ENCODE measurements at places on chromosomes 1 and 21.

GRCh38 chr1:71465093-71465492 is 384.3 kb upstream of the ZRANB2 start:
- DNase-seq, result no peak

DNA sequence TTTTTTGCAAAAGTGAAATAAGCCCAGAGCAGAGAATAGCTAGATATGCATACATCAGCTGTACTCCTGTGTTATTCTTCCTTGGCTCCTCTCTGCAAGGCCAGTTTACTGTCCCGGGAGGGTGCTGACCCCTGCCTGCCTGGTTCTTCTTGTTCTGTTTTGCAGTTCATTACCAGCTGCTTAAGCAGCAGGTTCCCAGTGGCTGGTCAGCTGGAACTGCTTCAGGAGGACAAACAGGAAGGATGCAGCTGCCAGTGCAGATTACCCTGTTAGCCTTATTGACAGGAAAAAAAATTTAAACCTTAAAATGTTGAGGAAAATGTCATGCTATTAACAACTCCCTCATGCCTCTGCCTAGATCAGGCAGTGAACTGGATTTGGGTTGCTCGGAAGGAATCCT is 16.0 kb upstream of the LRIG2 start:
- DNase-seq, result no peak

DNA sequence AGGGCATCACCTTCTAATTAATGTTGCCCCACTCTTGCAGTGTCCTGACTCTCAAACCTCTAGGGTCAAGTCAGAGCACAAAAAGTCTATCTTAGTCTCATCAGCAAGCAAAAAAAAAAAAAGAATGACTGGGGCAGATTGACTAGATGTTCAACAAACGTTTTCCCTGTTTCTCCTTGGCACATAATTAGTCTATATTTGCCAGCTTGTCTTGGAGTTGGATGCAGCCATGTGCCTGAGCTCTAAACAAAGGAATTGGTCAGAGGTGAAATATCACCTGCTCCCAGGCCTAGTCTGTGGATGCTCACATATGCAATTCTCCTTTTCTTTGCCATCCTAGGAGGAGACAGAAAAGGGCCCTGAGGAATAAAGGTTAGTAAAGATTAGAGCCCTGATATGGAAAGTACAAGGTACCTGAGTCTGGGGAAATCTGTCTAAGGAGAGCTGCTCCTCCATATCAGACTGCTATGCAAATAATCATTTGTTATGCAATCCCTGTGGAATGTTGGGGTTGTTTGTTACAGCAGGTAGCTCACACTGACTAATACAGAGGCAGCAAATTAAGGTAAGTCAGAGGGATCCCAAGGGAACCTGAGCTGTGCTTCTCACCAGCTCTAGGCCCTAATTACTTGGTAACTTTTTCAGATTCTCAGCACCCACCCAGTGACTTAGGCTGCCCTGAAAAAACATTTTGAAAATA is 130.8 kb downstream of the BRINP2 start:
- no peak for DNase-seq

GRCh38 chr1:33819913-33820311 is 44.0 kb upstream of the HMGB4 start:
- DNase-seq, result no peak

DNA sequence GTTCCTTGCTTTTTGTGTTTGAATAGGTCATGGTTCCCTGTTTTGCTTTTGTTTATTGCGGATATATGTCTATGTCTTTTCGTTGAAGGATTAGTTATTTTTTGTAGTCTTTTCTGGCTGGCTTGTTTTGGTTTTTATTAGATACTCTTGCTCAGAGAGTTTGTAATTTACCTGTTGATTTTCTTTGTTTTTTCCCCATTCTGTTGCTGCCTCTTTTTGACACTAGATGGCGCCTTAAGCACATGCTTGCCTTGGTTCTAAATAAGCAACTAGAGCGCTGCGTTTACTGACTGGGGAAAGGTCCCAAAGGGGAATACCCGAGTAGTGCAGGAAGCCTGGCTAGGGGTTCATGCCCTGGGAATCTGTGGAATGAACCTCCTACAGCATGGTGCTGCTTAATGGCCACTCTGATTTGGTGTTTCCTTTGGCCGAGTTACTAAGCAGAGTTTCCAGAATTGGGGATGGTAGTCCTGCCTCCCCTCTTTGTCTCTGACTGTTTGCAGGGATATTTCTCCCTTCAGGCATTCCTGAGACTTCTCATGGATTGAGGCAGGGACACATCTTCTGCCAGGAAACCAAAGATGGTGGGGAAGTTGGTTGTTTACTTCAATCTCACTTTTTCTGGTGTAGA is 143.2 kb downstream of the PTPRU start:
- DNase-seq, result no peak

GRCh38 chr1:200673952-200674823 is 4.5 kb upstream of the DDX59 start:
- no peak for DNase-seq

DNA sequence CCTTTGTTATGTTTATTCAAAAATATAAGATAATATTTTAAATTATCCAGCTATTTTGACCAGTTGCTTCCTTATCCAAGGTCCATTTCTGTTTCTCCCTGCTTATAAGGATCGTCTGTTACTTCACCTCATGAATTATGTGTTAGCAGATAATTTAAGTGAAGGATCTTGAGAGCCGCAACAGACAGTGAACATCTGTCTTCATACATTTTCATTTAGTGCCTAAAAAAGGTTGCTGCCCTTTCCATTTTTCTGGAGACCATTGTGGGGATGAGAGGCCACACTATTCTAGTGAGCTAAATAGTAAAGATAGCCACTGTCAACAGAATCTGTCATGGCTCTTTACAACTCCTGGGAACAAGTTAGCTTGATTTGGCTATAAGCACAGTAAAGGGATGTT is 154.0 kb downstream of the CLEC20A start:
- no peak for DNase-seq

GRCh38 chr1:32549616-32550015 is 10.4 kb downstream of the ZBTB8A start:
- DNase-seq, result no peak

DNA sequence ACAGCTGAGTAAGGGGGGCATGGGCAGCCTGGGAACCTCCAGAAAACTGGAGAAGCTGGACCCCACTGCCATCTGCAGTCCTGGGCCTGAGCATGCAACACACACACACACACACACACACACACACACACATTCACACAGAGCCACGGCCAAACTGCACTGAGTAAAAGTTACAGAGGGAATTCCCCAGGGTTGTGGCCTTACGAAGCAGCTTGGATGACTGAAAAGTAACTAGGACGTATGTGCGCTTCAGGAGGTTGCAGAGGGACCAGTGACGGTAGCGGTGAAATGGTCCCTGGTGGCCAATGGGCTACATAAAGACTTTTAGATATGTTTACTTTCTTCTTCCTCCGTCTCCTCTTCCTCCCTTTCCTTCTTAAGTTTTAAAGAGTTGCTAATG is 232.5 kb upstream of the TMEM51 start:
- DNase-seq, result no peak

DNA sequence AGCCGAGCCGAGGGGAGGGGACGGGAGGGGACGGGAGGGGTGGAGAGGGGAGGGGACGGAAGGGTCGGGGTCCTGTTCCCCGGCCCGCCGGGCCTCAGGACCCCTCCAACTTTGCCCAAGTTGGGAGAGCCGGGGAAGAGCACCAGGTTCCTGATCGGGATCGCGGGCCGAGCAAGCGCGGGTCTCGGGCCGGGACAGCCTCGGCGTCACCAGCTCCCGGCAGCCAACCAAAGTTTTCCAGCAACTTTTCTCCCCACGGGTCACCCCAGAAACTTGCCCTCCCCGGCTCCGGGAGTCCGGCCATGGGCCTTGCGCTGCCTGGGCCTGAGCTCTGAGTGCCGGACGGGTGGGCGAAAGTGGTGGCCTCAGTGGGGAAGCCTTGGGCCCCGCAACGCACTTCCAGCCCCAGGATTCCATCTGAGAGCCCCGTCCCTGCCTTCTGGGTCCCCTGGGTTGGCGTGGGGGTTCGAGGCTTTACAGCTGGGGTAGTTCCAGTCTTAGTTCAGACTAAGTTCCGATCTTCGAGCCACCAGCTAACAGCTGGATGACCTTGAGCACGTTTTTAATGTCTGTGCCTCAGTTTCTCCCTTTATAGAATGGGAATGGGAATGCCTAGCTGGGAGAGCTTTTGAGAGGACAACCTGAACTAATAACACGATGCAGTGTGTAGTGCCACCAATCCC is 458 bp downstream of the ZC3H12A start:
- no peak for DNase-seq

- DNase-seq, result no peak
Measured at GRCh38 chr1:52556641-52557360, 3.9 kb upstream of the TUT4 start.

- DNase-seq, result no peak
Measured at GRCh38 chr1:41855713-41856112, 63.0 kb downstream of the HIVEP3 start.

DNA sequence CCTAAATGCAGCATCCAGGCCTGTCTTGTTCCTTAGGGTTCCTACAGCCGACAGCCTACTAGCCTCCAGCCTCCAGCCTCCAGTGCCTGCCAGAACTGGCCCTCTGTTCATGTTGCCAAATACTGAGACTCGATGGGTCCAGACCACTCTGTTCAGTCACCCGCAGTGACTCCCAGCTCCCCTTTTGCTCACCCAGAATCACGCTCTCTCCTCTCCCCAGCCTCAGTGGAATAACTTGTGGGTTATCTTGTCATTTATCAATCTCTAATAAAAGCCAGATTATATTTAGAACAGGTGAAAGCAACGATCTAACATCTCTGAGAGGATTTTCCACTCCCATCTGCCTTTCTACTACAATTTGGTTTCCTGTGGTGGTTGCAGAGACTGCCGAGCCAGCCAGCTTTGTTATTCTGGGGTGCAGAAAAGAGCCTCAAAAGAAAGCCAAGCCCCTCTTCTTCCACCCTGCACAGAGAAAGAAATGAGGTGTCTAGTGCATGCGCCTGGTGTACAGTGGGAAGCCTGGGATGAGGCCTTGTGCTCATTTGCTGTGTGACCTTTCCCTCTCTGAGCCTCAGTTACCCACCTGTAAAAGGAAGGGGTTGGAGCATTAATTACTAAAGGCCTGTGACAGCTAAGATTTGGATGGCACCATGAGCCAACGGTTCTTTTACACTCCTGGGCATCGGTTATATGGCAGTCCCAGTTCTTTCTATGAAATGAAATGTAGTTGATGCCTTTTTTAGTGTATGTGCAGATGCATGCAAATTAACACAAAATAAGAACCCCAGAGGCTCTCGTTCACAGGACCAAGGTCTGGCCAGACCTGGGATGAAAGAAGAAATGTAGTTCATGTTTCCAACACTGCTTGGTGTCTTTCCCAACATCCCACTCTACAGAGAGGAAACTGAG is 42.9 kb upstream of the ID3 start:
- DNase-seq, result no peak

DNA sequence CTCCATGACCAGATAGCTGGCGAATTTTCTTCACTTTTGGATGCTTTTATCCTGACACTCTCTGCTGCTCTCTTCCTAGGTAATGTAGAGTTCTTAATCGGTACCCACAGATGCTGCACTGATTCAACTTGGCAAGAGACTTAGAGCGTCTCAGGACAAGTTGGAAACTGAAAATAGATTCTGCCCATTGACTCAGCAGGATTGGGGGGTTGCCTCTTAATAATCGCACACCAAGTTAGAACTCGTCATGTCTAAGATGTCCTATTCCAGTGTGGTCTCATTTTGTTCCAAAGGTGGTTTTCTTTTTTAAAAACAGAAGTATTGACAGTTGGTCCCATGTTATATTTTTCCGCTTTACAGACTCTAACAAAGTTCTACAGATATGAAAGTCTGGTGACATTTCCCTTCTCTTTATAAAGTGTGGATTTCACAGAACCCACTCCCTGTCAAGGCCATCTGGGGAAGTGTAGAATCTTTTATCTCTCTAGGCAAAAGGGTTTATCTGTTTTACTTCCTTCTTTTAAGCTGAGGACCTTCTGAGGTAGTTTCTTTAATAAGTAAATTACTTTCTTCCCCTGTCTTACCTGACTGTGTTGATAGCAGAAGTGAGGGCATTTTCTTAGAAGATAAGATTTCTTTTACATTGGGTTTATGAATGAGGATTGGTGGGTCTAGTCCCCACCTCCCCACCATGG is 12.1 kb upstream of the DIPK1A start:
- no peak for DNase-seq

GRCh38 chr1:244461245-244462071 is at the start of gene CATSPERE:
CATSPERE (plus strand) TSS chr1:244461273; CDS start chr1:244461430, 157 bp downstream.
- peak; percentile 41 for DNase-seq

DNA sequence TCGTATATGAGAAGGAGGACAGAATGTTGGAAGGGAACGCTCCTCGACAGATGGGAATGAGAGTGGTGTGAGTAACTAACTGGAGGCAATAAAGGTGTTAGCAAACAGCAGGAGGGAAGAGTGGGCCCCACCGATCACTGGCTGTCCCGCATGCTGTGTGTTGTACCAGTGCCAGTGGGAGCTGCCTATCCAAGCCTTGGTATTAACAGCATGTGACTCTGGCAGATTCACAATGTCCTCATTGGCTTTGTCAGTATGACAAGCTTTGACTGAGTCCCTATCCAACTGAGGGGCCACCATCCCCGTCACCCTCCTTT is 188.3 kb downstream of the NRIP1 start:
- DNase-seq, result no peak

DNA sequence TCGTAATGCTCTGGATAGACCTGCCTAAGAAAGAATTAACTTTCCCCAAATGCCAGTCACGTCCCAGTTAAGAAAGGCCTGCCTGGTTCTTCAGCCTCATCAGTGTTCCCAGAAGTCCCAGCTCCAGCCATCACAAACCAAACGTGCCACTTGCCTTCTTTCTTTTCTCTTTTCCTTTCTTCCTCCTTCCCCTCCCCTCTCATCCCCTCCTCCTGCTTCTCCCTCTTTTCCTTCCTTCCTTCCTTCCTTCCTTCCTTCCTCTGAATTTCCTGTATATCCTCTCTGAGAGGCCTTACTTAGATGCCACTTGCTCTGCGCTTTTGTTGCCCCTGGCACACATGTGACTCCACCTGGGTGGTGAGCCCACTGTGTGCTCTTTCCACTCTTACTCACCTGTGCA is 228.2 kb downstream of the NFIA start:
- no peak for DNase-seq

DNA sequence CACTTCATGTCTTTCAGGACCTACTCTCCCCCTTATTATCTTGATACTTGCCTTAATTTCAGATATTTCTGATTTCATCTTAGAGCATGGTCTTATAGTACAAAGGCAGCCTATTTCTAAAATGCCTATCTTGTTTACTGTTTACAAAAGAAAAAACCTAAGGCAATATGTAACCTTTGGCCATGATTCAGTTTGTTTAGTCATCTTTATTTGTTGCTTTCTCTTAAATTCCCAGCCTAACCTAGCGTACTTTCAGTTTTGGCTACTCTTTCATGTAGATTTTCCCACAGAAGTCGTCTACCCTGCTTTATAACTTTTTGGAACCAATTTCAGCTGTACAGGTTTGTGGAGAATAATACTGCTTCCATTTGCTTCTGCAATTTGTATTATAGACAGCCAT is 81.8 kb downstream of the KIF1B start:
- DNase-seq, result no peak

- DNase-seq, result no peak
Measured at GRCh38 chr1:243924588-243925349, 74.7 kb upstream of the AKT3 start.

- no peak for DNase-seq
Measured at GRCh38 chr1:95169548-95169947, 52.4 kb downstream of the TLCD4 start.
